ENCODE measurements at places on chromosomes 11 and 22. TPM values are rescaled to one million over a fixed set of nuclear protein-coding genes. Genes with fewer than 3 reads are reported as not detected.

The CD6 gene
- not detected for total RNA-seq

The RAB36 gene
- 0.77 TPM for total RNA-seq

The IGLL1 gene
- not detected for total RNA-seq

The ROBO4 gene
- total RNA-seq: 278 TPM

Data from dermis microvascular lymphatic vessel endothelial cell (primary cell).